ENCODE measurements at places on chromosomes 7 and 10.

GRCh38 chr10:546971-547590, 142.4 kb downstream of the DIP2C start:
- DNase-seq = peak; percentile 60

DNA sequence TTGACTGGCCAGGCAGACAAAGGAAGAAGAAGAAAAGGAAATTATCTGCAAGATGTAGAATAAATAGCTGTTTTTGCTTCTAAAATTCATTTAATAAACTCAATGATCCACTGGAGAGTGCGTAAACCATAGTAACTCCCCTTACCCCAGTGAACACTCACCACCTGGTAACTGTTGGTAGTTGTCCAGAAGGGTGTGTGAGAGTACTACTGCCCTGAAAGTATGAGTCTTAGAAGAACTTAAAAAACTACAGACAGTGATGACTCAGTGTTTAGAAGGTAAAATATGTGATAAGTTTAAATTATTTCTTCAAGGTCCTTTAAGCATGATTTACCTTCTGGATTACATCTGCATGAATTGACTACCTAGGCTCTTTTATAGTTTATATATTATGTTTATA, 53.0 kb upstream of the SEMA3A start:
- DNase-seq = peak; percentile 81

DNA sequence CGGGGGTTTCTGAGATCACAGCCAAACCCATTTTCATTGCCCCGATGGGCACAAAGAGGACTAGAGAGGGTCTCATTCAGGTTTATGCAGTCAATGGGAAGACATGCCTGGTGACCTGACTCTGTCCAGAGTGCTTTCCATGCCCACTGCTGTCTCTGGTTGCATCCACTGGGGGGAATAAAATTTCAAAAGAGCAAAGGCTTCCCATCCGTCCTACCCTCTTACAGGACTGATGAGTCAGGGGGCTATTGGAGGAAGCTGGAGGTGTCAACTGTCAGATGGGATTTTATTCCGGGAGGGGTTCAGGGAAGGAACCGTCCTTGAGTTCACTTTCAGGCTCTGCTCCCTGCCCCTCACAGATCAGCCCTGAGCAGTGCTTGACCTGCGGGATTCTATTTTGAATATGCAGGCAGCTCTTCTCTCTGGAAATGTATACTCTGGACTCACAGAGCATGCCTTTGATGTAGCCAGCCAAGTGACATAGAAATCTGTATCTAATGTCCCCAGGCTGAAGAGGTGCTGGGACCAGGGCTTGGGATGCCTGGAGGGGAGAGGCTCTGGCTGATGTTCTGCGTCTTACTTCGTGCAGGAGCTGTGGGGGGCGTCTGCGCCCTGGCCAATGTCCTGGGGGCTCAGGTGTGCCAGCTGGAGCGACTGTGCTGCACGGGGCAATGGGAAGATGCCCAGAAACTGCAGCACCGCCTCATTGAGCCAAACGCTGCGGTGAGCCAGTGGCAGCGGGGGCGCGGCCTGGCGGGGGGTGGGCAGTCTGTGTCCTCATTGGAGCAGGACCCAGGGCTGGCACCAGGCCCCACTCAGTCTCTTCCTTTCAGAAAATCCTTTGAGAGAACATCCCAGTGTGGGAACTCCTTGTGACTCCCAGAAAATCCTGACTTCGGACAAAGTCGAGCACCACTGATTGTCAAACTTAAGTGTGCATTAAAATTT, 12.0 kb downstream of the C10orf62 start:
- no peak for DNase-seq

DNA sequence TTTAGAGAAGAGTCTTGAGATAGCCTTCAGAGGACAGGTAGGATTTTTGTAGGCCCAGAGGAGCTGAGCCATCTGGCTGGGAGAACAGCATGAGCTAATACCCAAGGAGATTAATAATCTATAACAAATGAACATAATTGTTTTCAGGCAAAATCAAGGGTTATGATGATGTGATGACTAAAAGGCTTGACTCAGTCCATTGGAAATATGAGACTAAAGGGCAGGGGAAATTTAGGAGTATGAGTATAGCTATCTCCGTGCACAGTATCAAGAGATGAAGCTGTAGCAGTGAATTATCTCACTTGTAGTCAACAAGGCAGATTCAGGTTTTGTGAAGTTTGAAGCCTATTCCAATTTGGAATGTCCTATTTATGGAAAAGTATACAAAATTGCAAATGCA, 40.1 kb downstream of the CSTF2T start:
- DNase-seq = no peak

- no peak for DNase-seq
Observed at GRCh38 chr7:23852135-23852534, 142.1 kb downstream of the STK31 start.

DNA sequence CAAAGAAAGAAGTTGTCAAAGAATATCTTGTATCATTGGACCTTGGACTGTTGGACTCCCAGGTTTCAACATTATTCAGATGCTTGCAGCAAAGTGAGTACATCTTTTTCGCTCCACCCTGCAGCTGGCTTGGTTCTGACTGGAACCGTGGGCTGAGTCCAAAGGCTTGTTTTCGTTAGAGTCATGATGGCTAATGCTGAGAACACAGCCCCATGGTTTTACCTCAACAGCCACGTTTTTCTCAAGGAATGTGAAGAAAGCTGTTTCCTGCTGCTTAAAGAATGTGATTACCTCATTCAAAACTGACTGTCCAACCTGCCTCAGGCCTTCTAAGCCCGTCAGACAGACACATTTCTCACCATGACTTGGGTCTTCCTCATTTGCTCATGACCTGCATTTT, 69.5 kb downstream of the STEAP1B start:
- peak; percentile 97 for DNase-seq

- peak; percentile 82 for DNase-seq
Observed at GRCh38 chr10:99395750-99396445, 34.5 kb downstream of the GOT1 start.

- no peak for DNase-seq
Observed at GRCh38 chr10:113285305-113285704, 267.5 kb upstream of the HABP2 start.

DNA sequence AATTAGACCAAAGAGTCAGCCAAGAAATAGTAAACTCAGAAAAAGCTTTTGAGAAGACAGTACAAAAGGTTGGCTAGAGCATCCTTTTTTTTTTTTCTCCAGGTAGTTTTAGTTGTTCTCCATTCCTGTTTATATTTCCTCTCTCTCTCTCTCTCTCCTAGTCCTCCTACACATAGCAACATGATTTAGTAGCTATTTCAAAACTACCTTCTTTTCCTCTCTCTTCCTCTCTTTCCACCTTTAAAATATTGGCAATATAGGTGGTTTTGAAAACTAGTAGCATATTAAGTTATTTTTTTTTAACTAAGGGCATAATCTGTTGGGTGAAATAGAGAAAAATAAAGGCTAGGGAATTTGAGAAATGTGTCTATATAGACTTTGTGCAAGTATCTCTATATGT, 5.0 kb downstream of the SKIDA1 start:
- DNase-seq = no peak

GRCh38 chr7:117659531-117660011, 179.7 kb downstream of the CFTR start:
- no peak for DNase-seq
